ENCODE measurements at places on chromosomes 12 and 14.

DNA sequence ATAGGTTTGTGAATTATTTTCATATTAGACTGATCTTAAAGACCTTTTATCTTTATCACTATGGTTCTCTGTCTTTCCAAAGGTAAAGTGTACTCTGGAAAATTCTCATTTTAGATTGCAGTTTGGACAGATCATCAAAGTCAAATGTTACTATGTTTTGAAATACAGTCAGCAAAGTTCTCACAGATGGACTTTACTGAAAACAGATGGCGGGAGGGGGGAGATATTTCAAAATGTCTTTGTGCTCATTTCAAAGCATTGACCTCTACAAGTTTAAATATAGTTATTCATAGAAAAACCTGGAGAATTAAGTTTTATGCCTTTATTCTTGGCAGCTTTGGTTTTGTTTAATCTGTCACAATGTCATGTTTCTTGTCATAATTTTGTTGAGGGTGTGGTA is 51.8 kb upstream of the LRTM2 start:
- DNase-seq, result no peak

GRCh38 chr14:65745396-65746190 is 333.1 kb downstream of the FUT8 start:
- no peak for DNase-seq

DNA sequence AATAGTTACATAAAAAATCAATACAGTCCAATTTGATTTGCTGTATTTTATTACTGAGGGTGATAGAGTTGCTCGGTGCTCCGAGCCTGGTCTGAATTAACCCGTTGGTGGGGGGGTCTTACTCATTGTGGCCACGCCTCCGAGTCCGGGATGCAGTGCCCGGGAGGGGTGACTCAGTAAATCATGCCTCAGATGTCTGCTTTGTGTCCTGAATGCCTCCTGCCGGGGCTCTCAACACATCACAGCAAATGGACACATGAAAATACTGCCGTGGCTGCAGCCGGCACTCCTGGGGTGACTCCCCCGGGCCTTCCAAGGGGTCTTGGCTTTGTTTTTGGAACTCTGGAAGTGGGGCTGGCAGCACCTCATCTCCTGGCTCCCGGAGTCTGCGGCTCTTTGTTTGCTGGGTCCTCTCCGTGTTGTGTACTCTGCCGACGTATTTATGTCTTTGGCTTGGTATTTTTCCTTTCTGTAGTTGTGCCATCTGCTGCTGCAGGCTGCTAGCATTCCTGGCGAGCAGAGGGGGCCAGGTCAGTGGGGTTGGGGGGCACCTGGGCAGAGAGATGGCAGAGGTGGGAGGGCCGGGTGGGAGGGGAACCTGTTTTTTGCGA is 129.0 kb downstream of the AACS start:
- DNase-seq, result no peak

DNA sequence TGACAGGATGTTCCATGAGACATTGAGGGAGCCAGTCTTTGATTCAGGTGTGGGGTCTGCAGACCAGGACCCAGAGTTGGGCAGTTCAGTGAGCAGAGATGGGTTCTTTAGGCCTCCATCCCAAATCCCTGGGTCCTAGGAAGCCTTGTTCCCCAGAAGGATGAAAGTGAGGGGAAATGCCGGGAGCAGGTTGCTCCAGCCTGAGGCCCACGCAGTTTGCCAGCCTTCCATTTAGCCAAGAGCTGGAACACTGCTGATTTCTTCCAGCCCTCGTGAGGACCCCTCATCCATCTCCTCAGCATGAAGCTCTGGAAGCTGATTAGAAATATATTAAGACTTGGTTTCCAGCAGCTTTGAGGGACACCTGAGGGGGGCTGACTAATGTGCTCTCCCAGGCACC is 12.1 kb downstream of the C14orf132 start:
- DNase-seq, result no peak

DNA sequence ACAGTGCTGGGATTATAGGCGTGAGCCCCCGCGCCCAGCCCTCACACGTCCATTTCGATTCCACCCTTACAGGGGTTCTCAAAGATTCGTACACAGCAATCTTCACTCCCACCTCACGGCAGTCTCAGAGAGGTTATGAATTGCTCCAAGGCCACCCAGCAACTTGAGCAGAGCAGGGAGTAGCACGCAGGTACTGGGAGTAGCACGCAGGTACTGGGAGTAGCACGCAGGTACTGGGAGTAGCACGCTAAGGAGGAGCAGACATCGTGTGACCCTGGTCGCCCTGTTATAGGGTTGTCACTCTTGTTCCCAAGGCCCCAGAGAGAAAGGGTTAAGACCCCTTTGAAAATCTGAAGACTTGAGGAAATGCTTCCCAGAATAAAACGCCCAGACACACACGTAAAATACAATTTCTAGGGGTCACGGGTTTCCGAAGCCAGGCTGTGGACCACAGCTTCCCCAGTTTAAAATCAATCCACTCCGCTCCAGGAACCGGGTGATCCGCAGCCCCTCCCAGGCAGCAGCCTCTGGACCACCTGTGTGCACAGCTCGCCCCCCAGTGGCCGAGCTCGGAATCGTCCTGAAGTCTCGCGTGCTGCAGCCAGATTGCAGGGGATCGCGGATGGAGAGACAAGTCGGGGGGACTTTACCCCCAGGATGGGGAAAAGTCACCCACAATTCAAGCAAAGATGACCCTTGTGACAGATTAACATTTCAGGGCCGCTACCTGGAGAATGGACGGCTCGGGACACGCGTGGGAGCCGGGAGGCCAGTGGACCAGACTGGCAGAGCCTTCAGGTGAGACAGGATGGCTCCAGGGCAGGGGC is 92.0 kb downstream of the SCARB1 start:
- peak; percentile 95 for DNase-seq

DNA sequence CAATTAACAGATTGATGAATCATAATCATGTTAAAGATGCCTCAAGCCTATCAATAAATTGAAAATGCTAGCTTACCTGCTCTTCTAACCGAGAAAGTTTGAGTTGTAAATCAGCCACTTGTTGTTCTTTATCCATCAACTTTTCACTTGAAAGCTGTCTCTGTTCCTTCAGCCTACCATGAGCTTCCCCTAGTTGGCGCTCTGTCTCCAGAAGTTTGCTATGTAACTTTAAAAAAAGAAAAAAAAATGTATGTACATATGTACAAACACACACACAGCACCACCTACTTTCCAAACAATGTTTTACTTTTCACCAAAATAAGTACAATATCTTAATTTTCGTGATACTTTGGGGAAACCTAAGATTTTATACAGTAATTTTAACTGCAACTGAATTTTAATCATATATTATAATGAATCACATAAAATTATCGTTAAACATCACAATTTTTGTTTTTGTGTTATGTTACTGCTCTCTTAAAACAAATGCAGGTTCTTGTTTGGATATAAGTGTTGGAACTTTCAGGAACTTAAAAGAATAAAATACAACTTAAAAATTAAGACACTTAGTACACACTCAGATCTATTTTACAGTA is 101.2 kb downstream of the EEA1 start:
- no peak for DNase-seq

Measured in upper lobe of left lung (tissue), 6 donors.